Coronary artery (tissue), 2 donors: ENCODE measurements at places on chromosomes 2 and 18.

DNA sequence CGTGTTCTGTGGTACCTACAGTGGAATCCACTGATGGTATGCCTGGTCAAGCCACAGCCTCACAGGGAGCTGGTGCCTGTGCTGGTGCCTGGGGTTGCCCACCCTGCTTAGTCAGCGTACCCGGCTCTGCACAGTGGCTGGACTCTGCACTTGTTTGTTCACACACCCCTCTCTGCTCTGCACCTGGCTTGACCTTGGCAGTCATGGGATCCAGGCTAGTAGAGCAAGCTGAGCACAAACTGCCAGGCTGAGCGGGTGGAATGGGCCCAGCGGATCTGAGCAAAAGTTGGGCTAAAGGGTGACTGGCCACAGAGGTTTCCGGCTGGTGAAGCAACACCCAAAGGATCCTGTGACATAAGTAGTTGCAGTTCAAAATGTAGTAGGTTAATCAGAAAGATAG lies 163.5 kb downstream of the CDH19 start:
- no peak for DNase-seq

DNA sequence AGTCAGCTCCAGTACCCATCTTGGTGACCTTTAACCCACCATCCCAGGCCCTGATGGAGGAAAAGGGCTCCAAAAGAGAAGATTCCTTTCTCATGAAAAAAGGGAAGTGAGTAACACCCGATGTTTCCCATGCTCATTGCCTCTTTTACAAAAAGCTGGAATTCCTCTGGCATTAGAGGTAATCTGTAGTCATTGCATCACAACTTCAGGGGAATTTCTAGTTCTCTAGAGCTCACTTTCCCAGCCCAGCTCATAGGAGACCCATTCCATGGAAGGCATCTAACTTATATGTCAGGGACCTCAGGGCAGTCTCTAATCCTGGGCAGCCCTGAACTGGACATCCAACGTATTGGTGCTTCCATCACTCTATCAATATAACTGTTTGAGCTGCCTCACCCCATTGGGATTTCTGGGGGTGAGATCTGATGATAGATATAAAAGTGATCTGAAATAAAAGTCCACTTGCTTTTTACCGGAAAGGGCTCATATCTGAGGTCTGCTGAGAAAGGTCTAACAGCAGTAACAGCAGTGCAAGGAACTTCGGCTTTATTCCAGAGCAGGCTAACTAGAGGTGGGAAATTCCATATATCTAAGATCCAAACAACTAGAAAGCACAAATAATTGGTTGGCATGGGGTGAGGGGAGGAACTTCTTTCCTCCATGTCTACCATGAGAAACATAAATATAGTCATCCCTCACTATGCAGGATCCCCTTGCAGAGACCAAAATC lies 106.1 kb downstream of the ETAA1 start:
- DNase-seq, result no peak

DNA sequence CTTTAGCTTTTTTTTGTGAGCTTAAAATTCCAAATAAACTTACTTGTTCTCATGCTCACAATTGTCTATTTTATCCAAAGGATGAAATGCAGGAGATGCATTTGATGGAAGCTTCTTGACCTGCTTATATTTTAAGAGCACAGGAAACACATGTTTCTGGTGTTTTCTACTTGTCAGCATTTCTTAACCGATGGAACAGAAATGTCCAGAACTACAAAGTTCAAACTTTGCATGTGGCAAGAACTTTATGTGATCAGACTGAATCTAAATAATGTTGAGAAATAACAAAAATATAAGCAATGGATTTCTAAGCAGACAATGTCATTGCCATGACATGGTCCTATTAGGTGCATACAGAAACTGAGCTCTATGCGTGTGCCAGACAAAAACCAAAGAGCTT lies 9.9 kb upstream of the CTLA4 start:
- no peak for DNase-seq

DNA sequence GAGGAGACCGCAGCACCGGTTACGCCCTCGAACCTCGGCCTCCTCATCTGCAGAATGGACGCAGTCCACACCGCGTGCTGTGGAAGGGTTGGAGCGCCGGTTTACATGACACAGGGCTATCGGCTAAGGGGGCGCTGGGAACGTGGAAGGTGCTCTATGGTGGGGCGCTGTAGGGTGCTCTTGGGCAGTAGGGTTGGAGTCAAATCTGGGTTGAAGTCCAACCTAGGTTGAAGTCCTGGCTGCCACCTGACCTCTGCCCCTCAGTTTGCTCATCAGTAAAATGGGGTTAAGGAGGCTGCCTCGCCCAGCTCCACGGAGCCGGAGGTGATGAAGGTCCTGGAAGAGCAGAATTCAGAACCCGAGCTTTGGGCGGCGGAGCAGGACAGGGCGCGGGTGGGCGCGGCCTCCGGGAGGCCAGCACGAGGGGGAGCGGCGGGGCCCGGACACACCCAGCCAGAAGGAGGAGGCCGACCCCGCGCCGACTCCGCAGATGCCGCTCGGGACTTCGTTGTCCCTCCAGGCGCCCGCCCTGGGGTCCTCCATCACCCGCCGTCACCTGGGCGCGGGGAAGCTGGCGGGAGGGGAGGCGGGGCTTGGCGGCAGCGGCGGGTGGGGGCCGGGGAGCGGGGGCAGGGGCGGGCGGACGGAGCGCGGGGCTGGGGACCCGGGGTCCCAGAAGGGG lies 558 bp upstream of the GAREM2 start:
- peak; percentile 43 for DNase-seq

- peak; percentile 92 for DNase-seq
Observed at GRCh38 chr18:9474108-9474982, 968 bp upstream of the RALBP1 start.

DNA sequence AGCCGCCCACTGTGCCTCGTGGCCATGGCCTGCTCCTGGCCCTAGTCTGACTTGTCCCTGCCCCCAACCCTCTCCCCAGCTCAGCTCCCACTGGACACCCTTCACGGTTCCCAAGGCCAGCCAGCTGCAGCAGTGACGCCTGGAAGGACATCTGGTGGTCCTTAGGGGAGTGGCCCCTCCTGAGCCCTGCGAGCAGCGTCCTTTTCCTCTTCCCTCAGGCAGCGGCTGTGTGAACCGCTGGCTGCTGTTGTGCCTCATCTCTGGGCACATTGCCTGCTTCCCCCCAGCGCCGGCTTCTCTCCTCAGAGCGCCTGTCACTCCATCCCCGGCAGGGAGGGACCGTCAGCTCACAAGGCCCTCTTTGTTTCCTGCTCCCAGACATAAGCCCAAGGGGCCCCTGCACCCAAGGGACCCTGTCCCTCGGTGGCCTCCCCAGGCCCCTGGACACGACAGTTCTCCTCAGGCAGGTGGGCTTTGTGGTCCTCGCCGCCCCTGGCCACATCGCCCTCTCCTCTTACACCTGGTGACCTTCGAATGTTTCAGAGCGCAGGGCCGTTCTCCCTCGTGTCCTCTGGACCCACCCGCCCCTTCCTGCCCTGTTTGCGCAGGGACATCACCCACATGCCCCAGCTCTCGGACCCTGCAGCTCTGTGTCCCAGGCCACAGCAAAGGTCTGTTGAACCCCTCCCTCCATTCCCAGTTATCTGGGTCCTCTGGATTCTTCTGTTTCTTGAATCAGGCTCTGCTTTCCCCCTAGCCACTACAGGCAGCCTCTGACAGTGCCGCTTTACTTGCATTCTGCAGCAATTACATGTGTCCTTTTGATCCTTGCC lies 35.8 kb downstream of the ANO7 start:
- no peak for DNase-seq

DNA sequence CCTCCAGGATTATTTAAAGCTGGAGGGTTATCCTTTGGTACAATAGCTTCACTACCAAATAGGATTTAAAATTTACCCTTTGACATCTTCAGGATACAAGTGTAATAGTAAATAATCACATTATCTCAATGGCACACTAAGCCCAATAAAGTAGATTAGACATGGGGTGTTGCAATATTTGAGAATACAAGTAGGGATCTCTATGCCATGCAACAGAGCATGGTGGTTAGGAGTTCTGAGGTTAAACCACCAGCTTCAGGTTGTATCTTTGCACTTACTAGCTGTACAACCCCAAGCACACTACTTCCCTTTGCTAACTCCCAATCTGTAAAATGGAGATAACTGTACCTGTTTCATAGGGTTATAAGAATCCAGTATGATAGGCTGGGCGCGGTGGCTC lies 6.2 kb downstream of the MBD2 start:
- no peak for DNase-seq

DNA sequence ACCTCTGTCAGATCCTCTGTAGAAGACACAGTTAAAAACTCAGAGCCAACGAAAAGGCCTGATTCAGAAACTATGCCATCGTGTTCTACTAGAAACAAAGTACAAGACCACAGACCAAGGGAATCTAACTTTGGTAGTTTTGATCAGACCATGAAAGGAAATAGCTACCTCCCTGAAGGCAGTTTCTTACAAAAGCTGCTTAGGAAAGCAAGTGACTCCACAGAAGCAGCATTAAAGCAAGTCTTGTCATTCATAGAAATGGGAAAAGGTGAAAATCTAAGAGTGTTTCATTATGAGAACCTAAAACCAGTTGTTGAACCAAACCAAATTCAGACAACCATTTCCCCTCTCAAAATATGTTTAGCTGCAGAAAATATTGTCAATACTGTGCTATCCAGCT lies 58.2 kb downstream of the FSIP2 start:
- DNase-seq, result no peak

DNA sequence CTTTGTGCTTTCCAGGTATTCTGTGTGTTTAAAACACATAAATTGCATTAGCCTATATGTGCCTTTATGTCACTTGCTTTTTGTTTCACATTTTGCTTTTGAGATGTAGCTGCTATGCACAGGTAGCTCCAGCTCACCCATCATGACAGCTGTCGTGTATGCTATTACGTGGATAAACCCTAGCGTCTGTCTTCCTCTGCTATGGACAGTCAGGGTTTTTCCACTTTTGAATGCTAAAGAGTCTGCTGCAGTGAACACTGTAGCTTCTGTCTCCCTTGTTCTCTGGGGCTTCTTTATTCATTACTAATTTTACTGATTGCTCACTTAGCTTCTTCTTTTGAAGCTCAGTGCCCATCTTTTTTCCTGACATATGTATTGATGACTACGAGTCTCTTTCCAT lies 24.7 kb upstream of the MBP start:
- no peak for DNase-seq

DNA sequence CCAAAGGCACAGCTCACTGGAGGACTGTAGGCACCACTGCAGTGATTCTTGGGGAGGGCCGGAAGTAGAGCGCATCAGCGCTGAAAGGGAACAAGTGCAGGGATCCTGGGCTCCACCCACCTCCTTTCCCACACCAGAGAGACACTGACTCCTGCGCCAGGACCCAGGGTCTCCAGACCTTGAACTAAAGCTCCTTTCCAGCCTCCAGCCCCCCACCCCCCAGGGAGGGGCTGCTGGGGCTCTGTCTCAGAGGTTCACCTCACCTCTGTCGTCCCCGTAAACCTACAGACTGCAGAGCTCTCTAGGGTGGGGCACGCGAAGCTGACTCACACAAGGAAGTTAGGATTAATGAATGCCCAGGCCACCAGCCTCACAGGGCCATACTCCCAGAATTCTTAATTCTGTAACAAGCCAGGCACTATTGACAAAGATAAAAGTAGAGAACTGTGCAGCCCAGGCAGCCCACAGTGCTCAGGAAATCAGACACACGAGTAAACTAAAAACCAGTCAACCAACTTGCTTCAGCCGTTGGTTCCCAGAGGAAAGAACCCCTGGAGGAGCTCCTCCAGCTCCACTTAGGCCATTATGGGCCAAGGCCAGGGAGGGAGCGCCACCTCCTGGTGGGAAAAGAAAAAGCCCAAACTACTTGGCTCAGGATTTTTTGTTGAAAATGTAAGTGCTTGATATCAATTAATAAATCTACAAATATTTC lies 45.1 kb upstream of the ACAA2 start:
- peak; percentile 72 for DNase-seq

GRCh38 chr2:132503701-132504100 lies 87.1 kb downstream of the GPR39 start:
- no peak for DNase-seq

- no peak for DNase-seq
Observed at GRCh38 chr2:206831442-206831995, 66.1 kb downstream of the FASTKD2 start.

DNA sequence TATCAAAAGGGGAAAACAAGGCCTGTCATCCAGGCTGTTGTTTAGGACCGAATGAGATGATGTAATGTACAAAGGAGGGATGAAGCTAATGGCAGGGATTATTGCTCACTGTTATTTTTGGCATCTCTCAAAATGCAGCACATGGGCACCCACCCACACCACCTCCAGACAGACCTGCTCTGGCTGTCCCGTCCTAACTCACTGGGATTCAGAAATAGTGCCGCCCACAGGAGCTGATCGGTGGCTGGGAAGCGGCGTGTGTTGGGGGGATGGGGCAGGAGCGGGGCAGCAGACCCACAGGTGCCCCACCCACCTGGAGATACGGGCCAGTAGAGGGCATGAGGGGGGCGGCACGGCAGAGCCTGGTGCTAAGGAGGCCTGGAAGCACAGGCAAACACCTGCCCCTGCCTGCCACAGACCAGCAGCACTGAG lies 52.2 kb downstream of the CRACDL start:
- no peak for DNase-seq

GRCh38 chr2:78561876-78562275 lies 463.6 kb upstream of the REG3G start:
- no peak for DNase-seq

DNA sequence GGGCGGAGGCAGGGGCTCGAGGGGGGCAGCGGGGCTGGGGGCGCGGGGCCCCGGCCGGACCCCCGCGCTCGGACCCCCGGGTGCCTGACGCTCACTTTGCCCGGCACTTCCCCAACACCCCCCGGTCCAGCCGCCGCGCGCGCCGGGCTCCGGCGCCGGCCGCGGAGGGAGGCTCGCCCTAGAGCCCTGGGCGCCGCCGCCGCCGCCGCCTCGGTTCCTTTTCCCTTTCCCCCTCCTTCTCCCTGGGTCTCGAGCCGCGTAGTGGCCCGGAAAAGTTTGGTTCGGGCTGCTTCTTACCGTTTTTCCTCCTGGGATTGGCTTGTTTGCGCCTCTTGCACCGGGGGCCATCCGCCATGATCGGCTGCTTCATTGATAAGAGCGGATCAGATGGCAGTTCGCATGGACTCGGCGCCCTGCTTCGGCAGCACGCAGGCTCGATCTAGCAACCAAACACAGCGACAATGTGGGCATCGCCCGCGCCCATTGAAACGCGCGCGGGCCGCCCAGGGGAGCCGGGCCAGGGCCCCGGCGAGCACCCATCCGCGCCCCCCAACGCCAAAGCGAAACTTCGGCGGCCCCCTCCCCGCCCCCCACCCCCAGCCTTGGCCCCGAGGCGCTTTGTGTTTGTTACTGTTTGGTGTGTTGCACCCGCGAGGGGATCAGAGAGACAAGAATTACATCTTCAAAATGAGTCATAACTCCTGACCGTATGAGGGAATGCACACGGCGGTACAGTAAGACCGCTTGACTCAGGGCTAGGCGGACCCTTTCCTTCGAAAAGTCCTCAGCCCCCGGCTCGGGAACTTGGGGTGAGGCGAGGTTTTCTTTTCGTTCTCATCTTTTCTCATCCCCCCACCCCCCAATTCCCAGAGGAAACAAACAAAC lies 2.7 kb downstream of the ZEB2 start:
- DNase-seq, result peak; percentile 86

GRCh38 chr2:158926478-158926948 lies 41.9 kb upstream of the TANC1 start:
- DNase-seq, result no peak

- DNase-seq, result no peak
Observed at GRCh38 chr2:9984871-9985480, 33.5 kb downstream of the GRHL1 start.
